Cardiac fibroblast (primary cell): ENCODE measurements at places on chromosomes 11 and 22.
A peak's percentile ranks its signal among the peaks of the same experiment; 100 is the strongest.

DNA sequence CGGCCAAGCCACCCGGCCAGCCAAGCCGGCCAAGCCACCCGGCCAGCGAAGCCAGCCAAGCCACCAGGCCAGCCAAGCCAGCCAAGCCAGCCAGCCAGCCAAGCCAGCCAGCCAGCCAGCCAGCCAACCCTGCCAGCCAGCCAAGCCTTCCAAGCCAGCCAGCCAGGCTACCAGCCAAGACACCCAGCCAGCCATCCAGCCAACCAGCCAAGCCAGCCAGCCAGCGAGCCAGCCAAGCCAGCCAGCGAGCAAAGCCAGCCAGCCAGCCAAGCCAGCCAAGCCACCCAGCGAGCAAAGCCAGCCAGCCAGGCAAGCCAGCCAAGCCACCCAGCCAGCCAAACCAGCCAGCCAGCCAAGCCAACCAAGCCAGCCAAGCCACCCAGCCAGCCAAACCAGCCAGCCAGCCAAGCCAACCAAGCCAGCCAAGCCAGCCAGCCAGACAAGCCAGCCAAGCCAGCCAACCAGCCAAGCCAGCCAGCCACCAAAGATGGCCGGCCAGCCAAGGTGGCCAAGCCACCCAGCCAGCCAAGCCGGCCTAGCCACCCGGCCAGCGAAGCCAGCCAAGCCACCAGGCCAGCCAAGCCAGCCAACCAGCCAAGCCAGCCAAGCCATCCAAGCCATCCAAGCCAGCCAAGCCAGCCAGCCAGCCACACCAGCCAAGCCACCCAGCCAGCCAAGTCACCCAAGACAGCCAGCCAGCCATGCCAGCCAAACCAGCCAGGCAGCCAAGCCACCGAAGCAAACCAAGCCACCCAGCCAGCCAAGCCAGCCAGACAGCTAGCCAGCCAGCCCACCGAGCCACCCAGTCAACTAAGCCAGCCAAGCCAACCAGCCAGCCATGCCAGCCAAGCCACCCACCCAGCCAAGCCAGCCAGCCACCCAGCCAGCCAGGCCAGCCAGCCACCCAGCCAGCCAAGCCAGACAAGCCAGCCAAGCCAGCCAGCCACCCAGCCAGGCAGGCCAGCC, 28.8 kb downstream of the CCT8L2 start:
- DNase-seq: no peak

DNA sequence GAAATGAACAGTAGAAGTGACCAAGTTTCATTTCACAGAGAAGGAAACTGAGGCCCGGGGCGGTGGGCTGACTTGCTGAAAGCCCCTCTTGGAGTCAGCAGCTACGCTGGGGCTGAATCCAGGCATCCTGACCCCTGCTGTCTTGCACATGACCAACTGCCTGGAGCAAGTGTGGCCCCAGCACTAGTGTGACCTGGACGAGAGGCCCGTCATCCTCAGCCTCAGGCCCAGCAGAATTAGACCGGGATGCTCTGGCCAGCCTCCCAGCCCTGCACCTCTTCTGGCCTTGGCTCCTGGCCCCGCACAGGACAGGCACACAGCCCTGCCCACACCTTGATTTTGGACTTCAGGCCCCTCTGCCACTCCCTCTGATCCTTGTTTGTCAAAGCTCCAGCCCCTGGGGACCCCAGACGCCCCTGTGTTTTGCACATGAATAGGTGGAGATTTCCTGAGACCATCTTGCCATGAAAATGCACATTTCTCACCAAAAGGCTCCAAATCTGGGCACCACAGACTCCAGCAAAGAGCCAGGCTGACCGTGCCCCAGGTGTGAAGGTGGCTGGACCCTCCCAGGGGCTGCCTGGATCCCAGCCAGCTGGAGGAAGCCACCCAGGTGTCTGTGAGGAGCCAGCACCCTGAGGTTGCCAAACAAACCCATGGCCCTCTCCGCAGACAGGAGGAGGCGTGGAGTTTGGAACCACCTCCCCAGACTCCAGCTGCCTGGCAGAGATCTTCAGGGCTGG, 24.9 kb downstream of the FGF4 start:
- DNase-seq: no peak

DNA sequence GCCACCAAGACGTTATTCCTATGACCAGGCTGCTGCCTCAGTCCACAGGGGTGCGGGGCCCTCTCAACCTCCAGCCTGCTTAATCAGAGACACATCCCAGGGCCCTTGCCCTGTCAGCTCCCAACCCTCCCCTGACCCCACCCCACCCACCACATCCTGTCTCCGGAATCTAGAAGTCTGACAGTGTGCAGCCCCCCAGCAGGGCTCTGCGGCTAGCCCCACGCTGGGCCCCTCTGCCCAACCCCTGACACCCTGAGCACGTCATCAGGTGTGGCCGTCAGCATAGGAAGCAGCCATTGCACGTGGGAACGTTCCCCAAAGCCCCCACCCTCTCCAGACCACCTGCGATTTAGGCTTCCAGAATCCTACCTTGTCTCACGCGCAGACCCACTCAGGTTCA, 34.3 kb upstream of the IGSF9B start:
- no peak for DNase-seq

GRCh38 chr11:74570266-74571061, 21.9 kb upstream of the POLD3 start:
- DNase-seq: peak; percentile 77

DNA sequence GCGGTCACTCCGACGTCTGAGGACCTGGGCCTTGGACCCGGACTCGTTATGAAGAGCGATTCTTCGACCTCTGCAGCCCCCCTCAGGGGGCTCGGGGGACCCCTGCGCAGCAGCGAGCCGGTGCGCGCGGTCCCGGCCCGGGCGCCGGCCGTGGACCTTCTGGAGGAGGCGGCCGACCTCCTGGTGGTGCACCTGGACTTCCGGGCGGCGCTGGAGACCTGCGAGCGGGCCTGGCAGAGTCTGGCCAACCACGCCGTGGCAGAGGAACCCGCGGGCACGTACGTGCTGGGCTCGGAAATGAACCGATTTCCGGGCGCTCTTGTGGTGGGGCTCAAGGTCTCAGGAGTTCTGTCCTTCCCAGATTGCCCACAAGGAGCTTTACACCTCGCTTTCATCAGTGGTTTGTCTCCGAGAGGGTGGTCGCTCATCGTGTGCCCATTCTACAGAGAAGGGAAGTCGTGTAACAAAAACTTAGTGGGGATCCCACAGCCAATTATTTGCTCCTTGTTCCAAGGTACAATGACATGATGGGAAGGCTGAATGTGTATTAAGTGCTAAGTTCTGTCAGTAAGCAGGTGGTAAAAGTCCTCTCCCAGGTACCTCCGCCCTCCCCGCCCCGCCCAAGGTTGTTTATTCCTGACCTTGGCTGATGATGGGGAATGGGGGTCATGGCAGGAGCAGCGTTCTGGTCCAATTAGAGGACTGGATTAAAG, 695 bp downstream of the PEX26 start:
- DNase-seq: peak; percentile 25

DNA sequence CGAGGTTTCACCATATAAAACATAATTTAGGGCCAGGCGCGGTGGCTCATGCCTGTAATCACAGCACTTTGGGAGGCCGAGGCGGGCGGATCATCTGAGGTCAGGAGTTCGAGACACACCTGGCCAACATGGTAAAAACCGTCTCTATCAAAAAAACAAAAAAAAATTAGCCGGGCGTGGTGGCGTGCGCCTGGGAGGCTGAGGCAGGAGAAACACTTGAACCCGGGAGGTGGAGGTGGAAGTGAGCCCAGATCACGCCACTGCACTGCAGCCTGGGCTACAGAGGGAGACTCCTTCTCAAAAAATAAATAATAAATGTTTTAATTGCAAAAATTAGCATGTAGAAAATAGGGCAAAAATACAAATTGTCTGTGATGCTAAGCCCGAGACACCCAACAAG, 993 bp upstream of the SFI1 start:
- DNase-seq: no peak

GRCh38 chr11:128632141-128632791, 44.9 kb upstream of the ETS1 start:
- peak; percentile 78 for DNase-seq

- no peak for DNase-seq
Observed at GRCh38 chr11:27285761-27286160, 77.3 kb downstream of the CCDC34 start.

DNA sequence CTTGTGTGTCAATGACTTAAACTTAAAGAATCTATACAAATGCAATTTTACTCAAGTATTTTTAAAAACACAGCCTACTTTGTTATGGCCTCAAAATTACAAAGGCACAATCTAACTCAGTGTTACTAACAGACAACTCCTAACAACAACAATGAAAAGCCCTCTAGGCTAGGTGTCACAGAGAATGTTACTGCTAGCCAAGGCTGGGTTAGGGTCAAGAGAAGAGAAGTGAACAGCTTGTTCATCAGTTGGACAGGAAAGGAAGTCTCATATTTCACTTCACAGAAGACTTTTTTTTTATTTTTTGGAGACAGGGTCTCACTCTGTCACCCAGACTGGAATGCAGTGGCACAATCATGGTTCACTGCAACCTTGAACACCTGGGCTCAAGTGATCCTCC, 26.0 kb downstream of the CLDN25 start:
- no peak for DNase-seq

- DNase-seq: no peak
Observed at GRCh38 chr11:104995001-104995408, 26.6 kb upstream of the CASP4 start.

- no peak for DNase-seq
Observed at GRCh38 chr11:23364076-23364475, 503.8 kb upstream of the CCDC179 start.

- peak; percentile 18 for DNase-seq
Observed at GRCh38 chr11:72617080-72617762, 57.0 kb downstream of the PDE2A start.

- peak; percentile 82 for DNase-seq
Observed at GRCh38 chr22:40036591-40037225, 42.0 kb downstream of the FAM83F start.

GRCh38 chr11:117179048-117179999, 781 bp downstream of the SIDT2 start:
- DNase-seq: peak; percentile 71

GRCh38 chr11:61841636-61842527, 13.8 kb downstream of the FADS2 start:
- DNase-seq: no peak

DNA sequence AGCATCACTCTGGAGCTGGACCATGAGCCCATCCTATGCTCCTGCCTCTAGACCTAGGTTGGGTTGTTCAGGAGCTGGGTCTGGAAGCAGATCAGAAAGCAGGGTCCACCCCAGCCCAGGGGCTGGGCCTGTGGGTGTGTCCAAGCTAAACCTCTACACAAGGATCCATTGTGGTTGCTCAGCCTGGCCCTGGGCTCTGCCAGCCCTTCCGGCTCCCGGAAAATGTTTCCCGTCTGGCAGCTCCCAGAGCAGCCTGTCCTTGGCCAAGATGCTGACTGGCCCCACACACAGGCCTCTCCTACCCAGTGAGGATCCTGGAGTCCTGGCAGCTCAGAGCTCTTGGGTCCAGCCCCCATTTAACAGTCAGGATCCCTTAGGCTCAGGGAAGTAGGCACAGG, 35.3 kb upstream of the FCHSD2 start:
- no peak for DNase-seq

- no peak for DNase-seq
Observed at GRCh38 chr11:97995874-97996273, 1024.9 kb upstream of the CNTN5 start.

GRCh38 chr22:22934543-22935055, 47.0 kb downstream of the IGLL5 start:
- no peak for DNase-seq

- no peak for DNase-seq
Observed at GRCh38 chr11:19578871-19579270, 133.8 kb upstream of the NAV2 start.

DNA sequence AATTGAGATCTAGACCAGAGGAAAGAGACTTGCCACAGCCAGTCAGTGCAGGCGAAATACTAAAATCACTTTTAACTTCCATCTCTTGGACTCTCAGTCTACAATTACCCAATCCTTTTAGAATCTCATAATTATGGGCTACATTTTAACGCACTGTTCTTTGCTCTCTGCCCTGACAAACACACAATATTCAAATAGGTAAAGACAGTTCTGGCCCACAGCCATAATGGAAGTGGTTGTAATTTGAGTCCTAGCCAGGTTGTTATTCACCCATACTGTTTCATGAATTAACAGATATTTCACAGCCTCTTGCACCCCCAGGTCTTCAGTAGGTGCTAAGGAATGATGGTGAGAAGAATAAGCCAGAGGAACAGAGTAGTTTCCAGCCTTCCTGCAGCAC, 830 bp downstream of the C11orf97 start:
- DNase-seq: no peak

DNA sequence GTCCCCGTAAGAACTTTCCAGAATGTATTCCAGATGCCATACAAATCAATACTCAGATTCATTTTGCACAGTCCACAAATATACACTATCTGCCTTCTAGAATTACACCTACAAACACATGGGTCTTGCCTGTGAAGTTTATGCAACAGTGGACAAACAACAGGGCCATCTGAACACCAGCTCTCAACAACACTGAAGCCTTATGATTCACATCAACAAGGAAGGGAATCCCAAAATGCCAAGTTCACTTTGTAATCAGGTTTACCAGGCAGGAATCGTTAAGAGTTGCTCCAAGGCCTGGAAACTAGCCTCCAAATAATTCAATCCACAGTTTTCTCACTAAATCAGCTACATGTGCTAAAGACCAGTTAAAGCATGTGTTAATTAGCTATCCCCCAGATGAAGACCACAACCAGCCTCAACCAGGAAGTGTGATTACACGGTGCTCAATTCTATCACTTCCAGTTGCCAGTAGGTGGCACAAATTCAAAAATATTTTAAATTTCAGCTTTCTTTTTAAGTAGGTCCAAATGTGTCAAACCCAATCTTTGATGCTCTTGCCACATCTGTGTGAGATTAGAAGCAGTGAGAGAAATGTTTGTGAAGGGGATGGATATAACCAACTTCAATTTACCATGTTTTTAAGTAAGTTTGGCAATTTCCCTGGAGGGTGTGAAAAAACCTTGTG, 139.1 kb upstream of the BDNF start:
- DNase-seq: peak; percentile 49

DNA sequence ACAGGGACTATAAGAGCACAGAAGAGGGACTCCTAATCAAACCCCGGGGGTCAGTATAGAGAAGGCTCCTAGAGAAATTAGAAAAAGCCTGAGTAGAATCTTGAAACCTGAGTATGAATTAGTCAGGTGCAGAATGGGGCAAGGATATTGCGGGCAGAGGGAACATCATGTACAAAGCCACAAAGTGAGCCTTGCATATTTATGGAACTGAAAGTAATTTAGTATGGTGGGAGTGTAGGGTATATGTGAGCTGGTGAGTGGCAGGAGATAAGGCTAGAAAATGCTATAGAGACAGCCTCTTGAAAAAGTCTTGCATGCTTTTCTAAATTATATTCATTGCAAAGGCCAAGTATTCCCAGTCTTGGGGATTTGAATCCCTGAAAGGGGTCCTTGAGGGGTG, 93.7 kb downstream of the STIM1 start:
- no peak for DNase-seq

- peak; percentile 97 for DNase-seq
Observed at GRCh38 chr11:8709002-8709672, 26.5 kb downstream of the RPL27A start.

GRCh38 chr11:93540896-93541553, 2.2 kb downstream of the SMCO4 start:
- no peak for DNase-seq

DNA sequence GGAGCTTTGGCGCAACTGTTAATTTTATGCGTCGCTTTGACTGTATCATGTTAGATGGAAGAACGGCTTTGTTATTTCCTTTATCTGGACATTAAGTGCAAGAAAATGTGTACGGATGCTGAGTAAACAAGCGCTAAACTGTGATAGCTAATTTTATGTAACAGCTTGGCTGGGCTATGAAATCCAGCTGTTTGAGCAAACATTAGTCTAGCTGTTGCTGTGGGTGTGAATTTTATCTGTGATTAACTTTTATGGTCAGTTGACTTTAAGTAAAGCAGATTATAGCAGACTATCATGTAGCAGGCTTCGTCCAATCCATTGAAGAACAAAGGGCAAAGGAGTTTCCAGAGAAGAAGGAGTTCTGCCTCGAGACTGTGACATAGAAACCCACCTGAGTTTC, 14.0 kb downstream of the OR8A1 start:
- DNase-seq: no peak
